HepG2 (cell line): ENCODE measurements at places on chromosomes 13 and 19.

GRCh38 chr13:113564331-113565023 is 20.1 kb upstream of the TFDP1 start:
- no peak for DNase-seq

DNA sequence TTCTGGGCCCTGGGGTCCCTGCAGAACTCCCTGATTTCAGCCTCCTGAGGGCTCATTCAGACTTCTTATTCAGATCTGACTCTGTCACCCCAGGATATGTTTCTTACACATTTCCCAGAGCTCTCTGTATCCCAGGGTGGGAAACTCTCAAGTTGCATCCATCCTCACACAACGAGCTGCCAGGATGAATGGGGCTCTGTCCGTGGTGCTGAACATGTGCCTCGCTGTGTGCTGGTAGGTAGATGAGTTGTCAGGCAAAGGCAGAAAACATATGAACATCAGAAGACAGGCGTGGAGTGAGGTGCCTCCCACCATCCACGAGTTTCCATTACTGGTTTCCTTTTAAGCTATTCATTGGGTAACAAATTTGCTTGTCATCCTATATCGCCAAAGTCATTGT is 11.4 kb upstream of the IGFL1 start:
- peak; percentile 23 for DNase-seq

DNA sequence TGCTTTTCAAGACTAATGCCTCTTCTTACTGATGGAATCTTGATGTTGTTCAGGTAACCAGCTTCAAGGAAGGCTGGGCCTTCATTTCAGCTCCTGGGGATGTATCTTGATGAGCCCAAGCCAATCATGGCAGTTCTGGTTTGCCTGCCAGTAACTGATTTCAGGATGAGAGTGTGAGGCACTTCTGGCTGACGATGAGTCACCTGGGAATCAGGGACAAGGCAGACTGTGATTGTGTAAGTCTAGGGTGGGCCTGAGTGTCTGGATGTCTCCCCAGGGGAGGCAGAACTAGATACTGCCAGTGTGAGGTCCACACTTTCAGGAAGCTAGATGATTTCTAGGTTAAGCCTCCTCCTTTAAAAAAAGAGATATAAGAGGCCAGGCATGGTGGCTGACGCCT is 77.3 kb upstream of the KL start:
- no peak for DNase-seq

DNA sequence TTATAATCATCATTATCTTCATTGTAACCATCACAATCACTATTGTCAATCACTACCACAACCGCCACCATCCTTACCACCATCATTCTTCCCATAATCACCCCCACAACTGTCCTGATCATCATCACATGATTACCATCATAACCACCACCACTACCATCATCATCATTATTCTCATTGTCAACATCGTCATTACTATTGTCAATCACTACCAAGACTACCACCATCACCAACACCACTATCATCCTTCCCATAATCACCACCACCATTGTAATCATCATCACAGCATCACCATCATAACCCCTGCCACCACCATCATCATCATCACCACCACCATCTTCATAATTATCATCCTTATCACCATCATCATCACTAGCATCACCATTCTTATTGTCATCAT is 55.2 kb downstream of the MBD3L1 start:
- DNase-seq = no peak

DNA sequence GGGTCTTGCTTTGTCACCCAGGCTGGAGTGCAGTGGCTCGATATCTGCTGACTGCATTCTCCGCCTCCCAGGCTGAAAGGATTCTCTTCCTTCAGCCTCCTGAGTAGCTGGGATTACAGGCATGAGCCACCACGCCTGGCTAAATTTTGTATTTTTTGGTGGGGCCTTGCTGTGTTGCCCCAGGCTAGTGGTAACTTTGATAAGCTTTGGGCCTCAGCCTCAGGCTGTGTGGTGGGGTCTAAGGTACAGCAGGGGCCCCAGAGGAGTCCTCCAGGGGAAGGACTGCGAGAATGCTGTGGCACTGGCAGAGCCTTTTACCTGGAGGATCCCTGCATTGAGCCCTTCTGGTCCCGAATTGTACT is 7.2 kb downstream of the DOT1L start:
- no peak for DNase-seq

DNA sequence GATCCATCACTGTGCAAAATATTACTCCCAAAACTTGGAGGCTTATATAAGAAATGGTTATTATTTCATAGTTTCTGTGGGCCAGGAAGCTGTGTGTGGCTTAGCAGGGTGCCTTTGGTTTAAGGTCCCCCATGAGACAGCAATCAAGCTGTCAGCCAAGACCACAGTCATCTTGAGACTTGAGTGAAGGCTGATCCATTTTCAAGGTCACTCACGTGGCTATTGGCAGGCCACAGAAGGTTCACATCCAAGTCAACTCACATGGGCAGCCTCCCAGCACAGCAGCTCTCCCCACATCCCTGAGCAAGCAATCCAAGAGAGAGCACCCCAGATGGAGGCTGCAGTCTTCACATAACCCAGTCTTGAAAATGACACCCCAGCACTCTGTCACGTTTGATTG is 537.4 kb downstream of the MYO16 start:
- no peak for DNase-seq

DNA sequence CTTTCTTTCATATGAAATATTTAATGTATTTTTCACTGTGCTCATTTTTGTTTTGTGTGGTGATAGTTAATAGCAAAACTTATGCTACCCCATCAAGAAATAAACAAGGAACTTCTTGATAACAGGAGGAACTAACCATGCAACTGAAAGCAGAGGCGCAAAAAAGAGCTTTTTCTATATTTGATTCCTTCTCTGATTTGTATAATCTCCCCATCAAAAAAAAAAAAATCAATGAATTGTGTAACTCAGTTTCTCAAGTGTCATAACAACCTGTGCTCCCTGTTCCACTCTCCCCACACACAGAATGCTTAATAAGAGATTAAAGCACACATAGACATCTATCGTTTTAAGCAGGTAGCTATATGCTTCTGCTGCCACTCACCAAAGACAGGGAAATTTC is 67.3 kb upstream of the MED4 start:
- DNase-seq = no peak

DNA sequence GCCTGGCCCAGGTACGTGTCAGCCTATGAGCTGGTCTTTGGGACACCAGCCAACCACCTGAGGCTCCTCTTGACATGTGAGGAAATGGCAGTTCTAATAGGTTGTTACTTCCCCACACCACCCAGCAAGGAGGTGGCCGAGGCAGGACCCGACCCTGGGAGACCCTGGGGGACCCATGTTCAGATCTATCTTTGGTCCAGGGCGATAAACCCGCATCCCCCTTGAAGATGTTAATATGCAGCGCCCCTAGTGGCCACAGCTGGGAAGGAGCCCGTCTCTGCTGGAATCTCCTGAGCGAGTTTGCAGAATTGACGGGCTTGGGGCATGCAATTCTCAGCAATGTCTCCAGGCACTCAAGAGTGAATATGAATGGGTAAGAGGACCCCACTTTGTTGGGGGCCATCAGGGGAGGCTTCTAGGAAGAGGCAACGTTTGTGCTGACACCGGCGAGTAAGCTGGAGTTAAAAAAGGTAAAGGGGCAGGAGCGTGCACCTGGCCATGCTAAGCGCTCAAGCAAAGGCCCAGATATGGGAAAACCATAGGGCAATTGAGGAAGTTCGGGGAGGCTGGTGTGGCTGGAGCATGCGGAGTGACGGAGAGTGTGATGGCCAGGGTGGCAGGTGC is 1.5 kb upstream of the MYO1F start:
- peak; percentile 35 for DNase-seq

DNA sequence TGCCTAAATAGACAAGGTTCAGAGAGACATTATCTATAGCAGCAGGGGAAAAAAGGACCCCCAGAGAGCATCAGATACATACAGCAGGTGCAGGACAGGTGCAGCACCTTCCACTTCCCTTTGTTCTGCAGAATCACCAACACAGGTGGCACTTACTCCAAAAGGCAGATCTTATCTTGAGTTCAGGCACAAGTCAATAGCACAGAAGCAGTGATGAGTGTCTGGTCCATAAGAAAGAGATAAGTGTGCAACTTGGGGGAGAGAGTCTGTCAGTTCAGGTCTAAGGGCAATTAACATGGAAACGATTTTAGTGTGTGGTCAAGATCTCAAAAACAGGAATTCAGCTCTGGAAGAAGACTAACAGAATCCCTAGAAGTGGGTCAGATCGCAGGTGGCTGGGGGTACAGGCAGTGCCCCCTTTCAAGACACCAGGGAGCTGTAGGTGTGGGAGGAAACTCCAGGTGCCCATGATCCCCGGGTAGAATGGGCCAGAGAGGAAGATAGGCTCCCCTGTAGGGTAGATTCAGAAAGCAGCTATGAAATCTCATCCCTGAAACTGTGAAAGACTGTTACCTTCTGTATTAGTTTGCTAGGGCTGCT is 40.6 kb downstream of the TNFSF11 start:
- DNase-seq = no peak

GRCh38 chr13:98626298-98626935 is 49.5 kb upstream of the STK24 start:
- no peak for DNase-seq

- DNase-seq = no peak
Measured at GRCh38 chr19:58468216-58468839, 1.4 kb downstream of the ZNF324 start.

DNA sequence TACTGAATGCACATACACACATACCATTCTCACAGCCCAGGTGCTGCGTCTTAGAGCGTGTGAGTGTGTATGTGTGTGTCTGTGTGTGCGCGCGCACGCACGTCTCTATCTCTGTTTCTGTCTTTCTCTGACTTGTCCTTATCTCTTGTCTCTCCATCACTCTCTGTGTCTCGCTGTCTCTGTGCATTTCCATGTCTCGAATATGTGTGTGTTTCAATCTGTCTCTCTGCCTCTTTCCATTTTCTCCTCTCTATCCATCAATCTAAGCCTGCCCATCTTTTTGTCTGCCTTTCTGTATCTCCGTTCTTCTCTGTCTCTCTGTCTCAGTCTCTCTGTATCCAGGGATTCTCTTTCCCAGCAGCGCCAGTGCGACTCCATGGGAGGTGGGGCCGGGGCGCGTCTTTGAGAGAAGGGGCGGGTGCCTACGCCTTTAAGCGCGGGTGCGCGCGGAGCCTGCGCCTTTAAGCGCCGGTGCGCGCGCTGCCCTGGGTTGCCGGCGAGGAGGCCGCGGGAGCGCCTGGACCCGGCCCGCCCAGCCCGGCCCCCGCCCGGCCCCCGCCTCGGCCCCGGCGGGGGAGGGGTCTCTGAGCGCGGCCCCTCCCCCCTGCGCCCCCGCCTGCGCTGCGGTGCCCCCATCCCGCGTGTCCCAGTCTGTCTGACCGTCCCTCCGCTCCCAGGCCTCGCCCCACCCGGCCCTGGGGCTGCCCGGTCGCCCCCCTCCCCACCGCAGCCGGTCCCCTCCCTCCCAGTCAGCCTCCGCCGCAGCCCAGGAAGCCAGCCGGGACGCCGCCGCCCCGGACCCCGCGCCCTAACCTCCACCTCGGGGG is at the start of gene LRFN3:
Gene LRFN3, plus strand, starts transcription at position 464 of the 827 bp plus-strand sequence. CDS start 3,052 bp downstream, outside the sequence.
- peak; percentile 21 for DNase-seq

DNA sequence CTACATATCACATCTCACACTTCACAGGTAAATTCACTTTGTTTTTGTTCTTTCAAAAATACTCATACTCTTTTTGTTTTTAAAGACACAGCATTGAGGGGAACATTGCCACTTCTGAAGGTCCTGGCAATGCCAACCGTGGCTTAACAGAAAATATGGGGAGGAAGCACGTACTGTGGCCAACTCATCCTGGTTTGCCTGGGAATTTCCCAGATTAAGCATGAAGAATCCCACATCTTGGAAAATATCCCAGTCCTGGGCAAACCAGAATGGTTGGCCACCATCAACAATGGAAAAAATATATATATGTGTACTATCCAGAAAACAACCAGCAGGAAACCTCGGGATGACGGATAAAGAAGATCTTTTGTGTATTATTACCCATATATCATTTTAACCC is 1032.2 kb upstream of the SLC10A2 start:
- DNase-seq = no peak

- DNase-seq = peak; percentile 61
Measured at GRCh38 chr19:47863514-47863936, 4.5 kb downstream of the TPRX2 start.

- DNase-seq = no peak
Measured at GRCh38 chr13:78238911-78239310, 320.3 kb upstream of the EDNRB start.

- DNase-seq = no peak
Measured at GRCh38 chr13:109010912-109011311, 381.5 kb downstream of the MYO16 start.

DNA sequence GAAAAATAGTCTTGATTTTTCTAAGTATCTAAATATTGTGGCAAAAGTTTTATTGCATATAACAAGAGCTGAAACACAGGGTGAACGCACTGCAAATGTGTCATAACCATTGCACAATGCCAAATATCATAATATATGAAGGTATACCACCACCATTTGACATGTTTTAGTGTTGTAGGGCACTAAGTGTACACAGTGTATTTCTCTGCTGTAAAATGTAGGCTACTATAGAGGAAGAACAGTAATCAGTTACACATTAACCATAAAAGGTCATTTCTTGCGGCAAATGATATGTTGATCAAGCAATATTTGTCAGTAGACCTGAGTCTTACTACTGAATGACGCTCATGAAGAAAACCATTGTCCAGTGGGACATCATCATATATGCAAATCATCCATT is 18.3 kb upstream of the KLF5 start:
- DNase-seq = peak; percentile 13

DNA sequence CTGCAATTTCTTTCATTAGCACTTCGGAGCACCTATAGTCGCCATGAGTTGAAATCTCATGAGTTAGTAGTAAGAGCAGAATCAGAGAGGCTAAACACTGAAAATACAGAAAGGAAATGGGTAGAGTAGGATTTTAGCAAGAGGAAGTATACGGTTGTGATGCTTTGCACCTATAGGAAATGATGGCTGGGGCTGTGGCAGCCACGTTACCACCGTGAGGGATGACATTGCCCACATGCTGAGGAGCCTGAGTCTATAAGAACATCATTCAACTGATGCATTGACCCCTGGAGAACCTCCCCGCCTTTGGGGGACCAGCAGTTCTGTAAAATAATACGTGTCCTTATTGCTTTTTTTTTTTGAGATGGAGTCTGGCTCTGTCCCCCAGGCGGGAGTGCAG is 20.4 kb downstream of the FAM187B start:
- DNase-seq = no peak

- DNase-seq = no peak
Measured at GRCh38 chr13:41720839-41721561, 239.9 kb downstream of the VWA8 start.

DNA sequence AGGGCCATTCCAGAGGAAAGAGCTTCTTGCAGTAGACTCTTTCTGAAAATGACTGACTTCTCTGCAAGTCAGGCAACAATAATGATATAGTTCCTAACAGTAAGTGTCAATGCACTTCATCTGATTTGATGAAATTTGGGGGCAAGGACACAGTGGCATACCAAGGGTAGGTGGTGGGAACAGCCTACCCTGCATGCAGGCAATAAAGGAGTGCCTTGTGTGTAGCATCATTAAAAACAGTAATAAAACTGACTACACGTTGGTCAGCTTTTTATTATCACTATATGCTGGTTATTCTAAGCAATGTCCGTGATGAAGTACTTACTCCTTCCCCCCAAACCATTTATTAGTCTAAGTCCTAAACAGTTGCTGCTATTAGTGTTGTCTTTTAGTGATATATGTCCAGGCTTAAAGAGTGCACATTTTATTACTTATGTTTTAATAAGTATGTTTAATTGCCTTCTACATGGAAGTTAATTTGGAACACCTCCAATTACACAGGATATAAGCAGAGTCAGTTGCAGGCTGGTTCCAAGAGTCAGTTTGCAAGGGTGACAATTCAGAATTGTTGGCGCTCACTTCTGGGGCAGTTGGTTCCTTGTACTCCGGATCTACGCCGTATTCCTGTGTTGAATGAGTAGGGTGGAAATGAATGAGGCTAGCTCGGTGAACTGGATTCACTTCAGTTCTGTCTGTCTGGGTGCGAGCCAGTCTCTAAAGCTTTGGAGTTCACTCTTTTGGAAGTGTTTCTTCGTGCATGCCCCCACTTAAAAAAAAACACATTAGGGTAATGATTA is 84.0 kb downstream of the RGCC start:
- no peak for DNase-seq
